Activated naive CD4-positive, alpha-beta T cell treated with anti-CD3 and anti-CD28 coated beads, Interleukin-2, amount 50 U/mL, for 72 hours (primary cell): ENCODE measurements at places on chromosomes 5 and 9.

DNA sequence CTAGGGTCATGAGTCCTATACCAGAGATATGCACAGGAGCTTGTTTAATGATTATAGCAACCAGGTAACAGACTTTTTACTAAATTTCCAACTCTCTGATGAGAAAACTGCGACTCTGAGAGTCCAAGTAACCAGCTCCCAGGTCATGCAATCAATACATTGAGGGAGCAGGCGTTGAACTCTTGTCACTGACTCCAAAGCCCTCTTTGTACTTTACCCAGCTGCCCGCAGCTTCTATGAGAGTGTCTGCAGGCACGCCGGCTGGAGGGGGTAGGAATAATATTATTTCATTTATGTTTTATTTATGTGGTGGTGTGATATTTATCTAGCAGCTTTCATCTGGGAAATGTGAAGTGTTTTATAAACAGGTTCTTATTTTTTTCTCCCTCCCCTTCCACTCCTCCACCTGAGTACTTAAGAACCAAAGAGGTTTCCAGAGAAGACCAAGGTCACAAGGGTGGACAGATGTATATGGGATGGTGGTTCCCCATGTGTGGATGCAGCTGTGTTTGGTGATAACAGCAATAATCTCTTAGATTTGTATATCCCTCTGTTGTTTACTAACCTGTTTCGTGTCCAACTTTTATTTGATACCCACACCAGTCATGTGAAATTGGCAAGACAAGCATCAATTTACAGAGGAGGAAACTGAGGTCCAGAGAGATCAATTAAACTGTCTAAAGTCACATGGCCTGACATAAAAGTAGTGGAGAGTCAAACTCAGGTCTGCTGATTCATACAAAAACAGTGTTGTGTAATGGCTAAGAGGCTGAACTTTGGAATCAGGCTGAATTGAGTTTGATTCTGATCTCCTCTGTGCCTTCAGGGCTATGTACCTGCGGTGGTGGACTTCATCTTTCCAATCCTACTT, 140.2 kb upstream of the TRIM32 start:
- no peak for DNase-seq

DNA sequence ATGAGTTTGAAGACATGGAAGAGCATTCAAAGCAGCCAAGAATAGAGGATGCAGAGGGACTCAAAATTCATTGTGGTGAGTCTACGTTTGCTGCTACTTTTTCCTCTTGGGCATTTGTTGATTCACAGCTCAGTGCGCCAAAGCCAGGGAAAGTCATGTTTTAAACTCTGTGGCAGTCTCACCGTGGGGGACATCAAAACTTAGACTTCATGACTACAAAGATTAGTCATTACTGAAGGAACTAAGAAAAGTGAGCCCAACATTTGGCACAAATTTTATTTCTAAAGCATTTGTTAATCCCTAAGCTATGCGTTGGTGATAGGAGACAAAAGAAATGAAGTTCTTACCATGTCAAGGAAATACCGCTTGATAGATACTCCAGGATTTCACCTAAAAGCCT, 73.7 kb upstream of the MTAP start:
- DNase-seq: no peak

GRCh38 chr9:131693651-131694597, 46.0 kb downstream of the RAPGEF1 start:
- DNase-seq: no peak

DNA sequence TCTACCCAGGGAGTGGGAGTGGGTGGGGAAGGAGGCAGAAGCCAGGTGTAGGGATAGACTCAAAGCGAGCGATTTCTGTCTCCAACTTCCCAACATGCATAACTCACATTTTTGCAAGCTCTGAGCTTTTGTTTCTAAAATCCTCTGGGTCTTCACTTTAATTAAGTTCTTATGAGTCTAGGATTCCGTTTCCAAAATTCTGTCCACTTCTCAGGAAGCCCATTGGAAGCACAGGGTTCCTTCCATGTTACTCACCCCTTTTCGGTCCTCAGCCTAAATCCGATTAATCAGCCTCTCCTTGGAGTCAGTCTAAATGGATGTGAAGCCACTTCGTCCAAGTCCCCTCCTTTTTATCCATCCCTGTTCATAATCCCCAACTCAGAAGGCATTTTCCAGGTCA, 1.4 kb downstream of the GPX3 start:
- DNase-seq: no peak

GRCh38 chr5:119743927-119744326, 114.6 kb downstream of the FAM170A start:
- no peak for DNase-seq

- DNase-seq: no peak
These were observed 31.1 kb downstream of the PTTG1 start for GRCh38 chr5:160452795-160453194.
